Endothelial cell (in vitro differentiated cells): ENCODE measurements at places on chromosomes 6 and 20.

GRCh38 chr6:2741756-2742155 is 9.0 kb downstream of the MYLK4 start:
- no peak for DNase-seq

DNA sequence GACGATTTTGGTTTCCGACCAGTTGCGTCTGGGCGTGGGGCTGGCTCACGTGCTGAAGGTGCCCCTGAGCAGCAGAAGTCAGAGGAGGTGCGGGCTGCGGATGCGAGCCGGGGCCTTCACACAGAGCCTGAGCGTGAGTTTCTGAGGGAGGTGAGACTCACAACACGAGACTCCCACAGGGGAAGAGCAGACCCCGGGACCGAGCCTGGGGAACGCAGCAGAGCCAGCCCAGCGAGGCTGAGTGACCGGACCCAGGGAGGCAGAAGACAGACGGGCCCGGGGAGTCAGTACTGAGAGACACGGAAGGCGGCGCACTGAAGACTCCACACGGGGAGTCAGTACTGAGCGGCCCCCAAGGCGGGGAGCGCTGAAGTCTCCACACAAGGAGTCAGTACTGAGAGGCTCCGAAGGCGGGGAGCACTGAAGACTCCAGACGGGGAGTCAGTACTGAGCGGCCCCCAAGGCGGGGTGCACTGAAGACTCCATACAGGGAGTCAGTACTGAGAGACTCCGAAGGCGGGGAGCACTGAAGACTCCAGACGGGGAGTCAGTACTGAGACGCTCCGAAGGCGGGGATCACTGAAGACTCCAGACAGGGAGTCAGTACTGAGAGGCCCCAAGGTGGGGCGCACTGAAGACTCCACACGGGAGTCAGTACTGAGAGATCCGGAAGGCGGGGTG is 77.8 kb downstream of the DLL1 start:
- peak; percentile 2 for DNase-seq

DNA sequence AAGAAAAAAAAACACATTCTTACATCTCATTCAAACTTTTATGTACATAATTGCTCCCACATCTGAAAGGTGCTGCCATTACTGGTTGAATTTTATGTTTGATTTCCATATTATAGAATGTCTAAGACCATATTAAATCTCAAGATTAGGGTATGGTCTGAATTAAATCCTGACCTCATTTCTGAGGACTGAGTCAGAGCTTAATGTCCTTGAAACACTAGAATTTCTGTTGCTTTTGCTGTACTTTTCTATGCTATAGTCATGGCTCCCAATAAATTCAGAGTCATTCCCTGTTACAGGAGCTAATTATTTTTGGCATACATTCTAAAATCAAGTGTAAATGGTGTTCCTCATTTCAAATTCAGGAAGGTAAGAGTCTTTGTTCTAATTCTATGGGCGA is 285.3 kb upstream of the MANEA start:
- no peak for DNase-seq

DNA sequence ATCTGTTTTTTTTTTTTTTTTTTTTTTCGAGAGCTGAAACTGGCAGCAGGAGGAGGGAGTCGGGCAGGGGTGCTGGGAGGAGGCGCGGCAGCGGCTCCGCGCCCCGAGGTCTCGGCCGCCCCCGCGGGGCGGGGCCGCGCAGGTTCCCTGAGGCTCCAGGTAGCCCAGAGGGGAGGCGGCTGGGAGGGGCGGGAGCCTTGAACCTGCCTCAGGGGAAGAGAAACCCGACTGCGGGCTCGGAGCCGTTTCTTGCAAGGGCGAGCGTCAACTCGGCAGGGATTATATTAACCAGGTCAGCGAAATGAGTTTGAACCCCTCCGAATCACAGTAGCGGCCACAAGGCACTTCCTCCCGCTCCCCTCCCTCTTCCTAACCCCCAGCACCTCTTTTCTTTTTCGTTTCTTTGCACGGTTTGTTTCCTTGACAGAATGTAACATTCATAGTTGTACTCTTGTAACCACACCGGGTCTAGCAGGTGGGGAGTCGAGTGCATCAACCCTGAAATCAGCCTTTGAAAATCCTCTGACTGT is 2.0 kb downstream of the MYB start:
- peak; percentile 14 for DNase-seq

DNA sequence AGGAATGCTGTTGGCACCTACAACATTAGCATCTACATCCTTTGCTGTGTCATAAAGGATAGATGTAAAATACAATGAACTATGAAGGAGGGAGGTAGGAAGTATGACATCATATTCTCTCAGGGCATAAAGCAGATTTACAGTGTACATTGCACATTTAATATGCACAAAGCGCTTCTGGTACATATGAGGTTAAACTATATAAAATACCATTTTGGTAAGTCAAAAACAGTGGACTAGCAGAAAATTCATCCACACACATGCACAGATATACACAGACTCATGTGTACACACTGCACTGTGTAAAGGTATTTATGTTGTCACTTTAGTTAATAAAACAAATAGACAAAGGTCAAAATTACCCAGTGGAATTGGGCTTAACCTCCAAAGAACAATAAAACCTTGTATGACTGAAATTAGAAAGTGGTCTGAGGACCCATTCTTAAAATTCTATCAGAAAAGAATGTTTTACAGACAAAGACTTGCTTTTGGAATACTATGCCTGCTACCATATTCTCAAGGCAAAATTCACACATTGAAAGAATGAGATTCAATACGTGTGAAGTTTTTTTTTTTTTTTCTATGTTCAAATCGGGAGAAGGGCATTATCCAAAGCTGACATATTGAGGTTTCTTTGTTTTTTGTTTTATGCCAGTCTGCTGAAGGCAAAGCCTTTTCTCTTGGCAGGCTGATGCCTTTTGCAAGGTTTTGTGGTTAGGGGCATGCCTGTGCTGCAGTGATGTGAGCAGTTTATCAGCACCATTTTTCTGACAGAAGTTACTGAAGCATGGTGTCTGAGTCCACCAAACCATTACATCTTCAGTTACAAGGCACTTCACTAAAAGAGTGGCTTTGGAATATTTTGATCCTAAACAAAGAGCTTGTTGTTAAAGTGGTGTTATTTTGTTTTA is 199.0 kb downstream of the PLCB1 start:
- no peak for DNase-seq

GRCh38 chr6:143397227-143398222 is 53.0 kb downstream of the ADAT2 start:
- peak; percentile 27 for DNase-seq

DNA sequence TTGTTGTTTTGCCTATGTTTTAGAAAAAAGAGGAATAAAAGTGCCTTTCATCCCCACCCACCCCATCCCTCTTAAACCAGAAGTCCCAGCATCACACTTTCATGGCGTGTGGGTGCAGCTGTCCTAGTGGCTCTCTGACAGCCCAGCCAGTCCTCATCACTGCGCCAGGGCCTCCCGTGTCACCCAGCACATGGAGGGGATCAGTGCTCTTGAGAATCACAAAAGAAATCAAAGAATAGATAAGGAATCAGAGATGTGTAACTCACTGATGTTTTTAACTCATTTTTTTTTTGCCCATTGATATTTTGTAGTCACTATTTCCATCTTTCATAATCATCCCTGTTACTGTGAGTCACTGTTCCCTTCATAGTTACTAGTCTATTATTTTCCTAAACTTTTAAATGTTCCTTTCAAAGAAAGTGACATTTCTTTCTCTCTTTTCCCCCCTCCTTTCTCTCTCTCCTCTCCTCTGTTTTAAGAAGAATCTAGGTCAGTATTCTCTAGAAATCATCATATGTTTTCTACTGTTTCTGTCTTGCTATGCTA is 78.6 kb downstream of the AIG1 start:
- no peak for DNase-seq

GRCh38 chr6:53641348-53641747 is 24.2 kb downstream of the KLHL31 start:
- no peak for DNase-seq

- no peak for DNase-seq
Observed at GRCh38 chr6:56959938-56960337, 5.0 kb downstream of the BEND6 start.

DNA sequence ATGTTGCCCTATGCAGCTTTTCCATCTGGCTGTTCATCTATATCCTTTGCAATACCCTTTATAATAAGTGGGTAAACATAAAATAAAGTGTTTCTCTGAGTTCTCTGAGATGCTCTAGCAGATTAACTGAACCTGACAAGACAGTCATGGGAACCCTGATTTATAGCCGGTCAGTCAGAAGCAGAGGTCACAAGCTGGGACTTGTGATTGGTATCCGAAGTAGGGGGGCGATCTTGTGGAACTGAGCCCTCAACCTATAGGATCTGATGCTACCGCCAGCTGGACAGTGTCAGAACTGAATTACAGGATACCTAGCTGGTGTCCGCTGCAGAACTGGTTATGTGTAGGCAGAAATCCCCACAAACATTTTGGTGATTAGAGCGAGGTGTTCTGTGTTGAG is 39.0 kb downstream of the SLC17A5 start:
- no peak for DNase-seq

DNA sequence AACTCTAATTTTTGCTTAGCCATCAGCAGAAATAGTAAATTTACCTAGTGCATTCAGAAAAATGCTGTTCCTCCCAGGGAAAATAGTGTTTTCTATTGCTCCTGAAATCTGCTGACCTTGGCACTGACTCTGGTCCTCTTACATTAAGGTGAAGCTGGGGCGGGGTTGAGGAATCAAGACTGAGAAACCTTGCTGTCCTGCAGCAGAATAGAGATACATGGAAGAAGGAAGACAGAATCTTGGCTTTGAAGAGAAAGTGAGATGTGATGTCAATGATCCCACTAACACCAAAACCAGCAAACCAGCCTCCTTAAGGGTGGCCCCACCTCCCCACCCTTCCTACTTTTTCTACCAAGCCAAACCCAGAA is 840 bp upstream of the LY86 start:
- no peak for DNase-seq

GRCh38 chr6:26387565-26387964 is 4.7 kb downstream of the BTN2A2 start:
- DNase-seq, result no peak

DNA sequence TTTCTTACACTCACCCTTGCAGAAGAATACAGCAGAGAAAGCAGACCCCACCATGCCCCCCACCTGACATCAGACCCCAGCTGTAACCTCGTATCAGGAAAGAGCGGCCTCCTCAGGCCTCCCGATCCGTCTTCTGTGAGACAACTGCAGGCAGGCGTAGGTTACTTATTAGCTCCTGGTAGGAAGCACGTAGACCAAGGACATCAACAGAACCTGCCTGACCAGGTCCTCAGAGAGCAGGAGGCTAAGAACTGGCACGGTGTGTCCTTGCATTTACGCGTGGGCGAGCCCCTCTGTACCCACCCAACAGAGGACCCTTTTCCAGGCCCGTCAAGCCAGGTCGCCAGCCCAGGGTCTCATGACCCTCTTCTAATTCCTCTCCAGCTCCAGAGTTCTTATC is 51.0 kb downstream of the ABHD12 start:
- no peak for DNase-seq

- DNase-seq, result no peak
Observed at GRCh38 chr6:3245216-3245615, 13.5 kb upstream of the PSMG4 start.

DNA sequence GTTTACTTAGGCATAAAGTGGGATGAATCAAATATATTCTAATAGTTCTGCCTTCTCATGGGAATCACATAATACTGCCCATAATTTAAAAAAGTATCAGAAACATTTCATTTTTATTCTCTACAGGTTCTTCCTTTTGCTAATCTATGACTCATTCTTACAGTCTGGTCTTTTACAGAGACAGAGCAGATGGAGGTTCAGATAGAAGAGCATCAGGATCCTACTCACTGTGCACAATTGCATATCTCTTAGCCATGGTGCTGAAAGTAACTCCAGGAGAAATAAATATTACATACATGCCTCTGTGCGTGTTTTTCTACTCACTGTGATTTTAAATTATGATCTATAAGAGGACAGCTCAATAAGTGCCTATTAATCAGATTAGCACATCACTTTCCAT is 16.3 kb upstream of the OR2B6 start:
- no peak for DNase-seq

GRCh38 chr6:116386581-116387299 is 16.0 kb downstream of the DSE start:
- DNase-seq, result no peak

DNA sequence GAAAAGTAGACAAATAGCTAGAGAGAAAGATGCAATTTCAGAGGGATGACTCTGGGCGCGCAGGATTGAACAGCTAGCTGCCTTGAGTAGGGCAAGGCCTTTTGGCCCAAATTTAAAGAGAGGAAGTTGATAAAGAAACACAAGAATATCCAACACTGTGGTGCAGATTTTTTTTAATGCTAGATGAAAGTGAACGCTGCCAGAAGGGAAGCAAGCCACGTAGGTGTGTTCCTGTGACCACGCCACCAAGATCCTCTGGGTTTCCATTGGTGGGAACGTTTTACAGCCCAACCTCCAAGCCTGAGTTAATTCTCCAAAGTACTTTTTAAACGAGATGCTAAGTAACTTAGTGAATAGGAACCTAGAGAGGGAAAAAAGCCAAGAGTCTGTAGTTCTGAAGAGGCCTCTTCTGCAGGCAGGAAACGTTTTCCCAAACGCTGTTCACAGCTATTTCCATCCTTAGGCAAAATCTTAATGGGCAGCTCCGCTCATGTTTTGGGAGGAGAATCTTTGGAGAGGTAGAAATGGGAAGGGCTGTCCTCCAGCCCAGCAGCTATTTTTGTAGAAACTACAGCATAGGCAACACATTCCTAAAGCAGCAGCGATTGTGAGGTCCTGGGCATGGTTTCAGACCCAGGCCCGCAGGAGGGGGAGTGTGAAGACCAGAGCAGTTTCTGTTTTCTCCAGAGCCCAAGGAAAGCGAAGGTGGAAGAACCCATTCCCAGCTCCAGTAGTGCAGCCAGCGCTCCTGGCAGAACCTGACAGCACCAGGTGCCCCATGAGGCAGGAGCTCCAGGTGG is 8.2 kb downstream of the LY86 start:
- no peak for DNase-seq

- DNase-seq, result no peak
Observed at GRCh38 chr6:73624896-73625295, 28.9 kb downstream of the SLC17A5 start.

DNA sequence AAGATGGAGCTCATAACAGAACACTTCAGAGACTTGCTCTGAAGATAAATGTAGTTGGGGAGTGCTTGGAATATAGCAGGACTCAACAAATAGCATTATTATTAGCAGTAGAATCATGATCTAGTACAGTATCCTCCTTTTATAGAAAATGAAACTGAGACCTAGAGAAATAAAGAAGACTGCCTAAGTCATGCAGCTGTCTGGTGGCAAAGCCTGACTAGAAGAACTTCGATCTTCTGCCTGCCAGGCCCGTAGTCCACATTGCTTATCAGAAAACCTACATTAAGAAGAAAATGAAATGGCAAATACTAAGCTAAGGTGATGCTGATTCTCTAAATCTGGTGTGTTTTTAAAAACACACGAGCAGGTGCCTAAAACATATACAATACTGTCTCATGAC is 46.4 kb upstream of the DST start:
- no peak for DNase-seq

- DNase-seq, result no peak
Observed at GRCh38 chr6:137910424-137910834, 43.4 kb downstream of the TNFAIP3 start.
